ENCODE measurements at places on chromosomes 13 and 19. TPM values are rescaled to one million over a fixed set of nuclear protein-coding genes. Genes with fewer than 3 reads are reported as not detected.
A peak's percentile ranks its signal among the peaks of the same experiment; 100 is the strongest.

- no peak for DNase-seq
Measured at GRCh38 chr19:40300668-40301067, 15.5 kb upstream of the AKT2 start.

The ZNF737 gene
- 1.8 TPM for polyA plus RNA-seq

GRCh38 chr19:43798026-43798545, 4.2 kb downstream of the LYPD5 start:
- DNase-seq, result no peak

GRCh38 chr19:8093740-8094139, 41.2 kb downstream of the CCL25 start:
- no peak for DNase-seq

- no peak for DNase-seq
Measured at GRCh38 chr13:72384879-72385278, 342.6 kb downstream of the MZT1 start.

- DNase-seq, result no peak
Measured at GRCh38 chr19:3149526-3150505, 14.0 kb downstream of the GNA15 start.

DNA sequence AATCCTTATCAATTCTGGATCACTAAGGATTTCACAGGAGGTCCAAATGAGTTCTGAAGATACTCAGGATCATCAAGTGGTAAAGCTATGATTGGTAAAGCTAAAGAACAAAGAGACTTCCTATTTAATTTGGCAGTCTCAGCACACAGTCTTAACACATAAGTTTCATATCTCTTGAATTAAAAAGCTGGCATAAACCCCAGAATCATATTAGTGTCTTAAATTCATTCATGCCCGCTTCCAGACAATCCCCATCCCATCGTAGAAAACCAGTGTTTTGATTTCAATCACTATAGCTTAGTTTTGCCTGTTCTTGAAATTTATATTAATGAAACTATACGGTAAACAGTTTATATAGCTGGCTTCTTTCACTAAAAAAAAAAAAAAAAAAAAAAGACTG, 278.7 kb downstream of the DIAPH3 start:
- no peak for DNase-seq

DNA sequence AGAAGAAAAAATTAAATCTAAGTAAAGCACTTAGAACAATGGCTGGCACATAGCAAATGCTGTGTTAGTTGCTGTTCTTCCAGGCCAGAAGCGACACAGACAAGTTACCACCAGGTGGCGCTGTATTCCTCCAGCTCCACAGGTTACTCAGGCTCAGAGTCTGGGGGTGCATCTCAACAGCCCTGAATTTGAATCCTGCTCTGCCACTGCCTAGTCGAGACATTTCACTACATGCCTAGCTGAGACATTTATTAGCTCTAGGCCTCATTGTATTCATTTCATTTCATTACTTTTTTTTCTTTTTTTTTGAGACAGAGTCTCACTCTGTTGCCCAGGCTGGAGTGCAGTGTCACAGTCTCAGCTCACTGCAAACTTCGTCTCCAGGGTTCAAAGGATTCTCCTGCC, 16.4 kb upstream of the CYP2B6 start:
- DNase-seq, result peak; percentile 74

- DNase-seq, result no peak
Measured at GRCh38 chr13:72170571-72170970, 303.6 kb upstream of the DACH1 start.

The PSG7 gene
- polyA plus RNA-seq, result not detected

DNA sequence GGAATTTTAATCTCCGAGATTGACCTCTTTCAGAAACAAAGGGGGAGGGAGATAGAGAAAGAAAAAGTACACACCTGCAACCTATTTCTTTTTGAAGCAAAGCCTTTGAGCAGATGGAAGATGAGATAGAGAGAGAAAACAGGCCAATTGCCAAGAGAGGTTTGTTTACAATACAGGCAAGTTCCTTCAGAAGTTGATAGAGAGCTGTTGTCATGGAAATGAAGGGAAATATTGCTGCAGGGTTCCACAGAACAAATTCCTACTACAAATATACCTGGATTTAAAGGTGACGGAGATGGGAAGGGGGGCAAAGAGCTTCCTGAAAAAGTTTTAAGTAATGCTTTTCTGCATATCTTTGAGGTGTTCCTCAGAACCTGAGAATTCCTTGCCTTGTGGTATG, 388.4 kb downstream of the NDFIP2 start:
- DNase-seq, result no peak

The WDR88 gene
- polyA plus RNA-seq, result not detected

The RASGRP4 gene
- 3.6 TPM for polyA plus RNA-seq

The CCDC169 gene
- polyA plus RNA-seq, result 0.42 TPM

The SULT2A1 gene
- 0.23 TPM for polyA plus RNA-seq

DNA sequence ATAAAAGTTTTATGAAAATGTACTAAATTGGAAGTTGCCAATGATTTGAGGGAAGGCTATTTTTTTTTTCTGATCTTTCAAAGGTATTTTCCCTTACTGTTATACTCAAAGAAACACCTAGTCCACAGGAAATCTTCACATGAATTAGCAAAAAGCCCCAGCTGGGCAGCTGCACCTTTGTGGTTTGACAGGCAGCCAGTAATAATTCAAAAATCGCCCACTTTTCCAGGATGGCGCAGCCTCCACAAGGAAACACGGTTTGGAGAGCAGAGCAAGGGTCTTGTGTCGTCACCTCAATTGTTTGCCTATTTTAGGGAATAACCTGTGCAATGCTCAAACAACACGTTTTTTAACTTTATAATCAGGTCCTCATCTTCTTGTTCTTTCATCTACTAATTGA, 324.9 kb upstream of the GPC6 start:
- no peak for DNase-seq

DNA sequence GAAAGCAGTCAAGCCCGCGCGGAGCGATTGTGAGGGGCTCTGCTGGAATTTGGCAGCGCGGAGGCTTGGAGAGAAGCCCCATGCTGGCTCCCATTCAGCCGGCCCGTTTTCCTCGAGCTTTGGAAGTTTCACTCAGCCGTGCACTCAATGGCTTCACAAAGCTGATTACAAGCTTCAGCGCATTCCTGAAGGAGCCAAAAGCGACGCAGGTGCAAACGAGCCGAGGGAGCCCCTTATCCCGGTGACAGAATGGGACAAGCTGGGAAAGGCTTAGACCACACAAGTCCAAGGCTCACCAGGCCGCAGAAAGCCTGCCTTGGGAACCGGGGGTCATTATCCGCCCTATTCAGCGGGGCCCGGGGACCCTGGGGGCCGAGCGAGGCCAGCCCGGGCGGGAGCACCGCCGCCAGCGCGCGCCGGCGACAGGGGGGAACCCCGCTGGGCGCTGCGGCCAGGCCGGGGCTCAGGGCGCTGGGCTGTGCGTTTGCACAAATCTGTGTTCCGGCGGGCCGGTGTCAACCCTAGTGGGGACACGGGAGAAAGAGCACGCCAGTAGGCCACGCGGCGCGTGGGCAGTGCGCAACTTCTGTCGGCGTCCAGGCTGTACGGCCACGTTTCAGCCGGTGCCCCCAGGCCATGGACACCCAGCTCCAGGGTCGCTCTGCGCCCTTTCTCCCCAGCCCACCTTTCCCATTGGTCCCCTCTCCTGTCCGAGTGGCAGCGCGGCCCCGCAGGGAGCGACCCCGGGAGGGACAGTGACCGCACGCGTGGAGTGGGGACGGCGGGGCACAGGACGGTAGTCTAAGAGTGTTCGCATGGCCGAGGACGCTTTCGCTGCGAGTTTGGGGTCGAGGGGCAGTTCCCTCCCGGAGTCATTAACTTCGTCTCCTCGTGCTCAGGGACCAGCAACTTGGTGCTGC, 37.3 kb downstream of the SOX1 start:
- peak; percentile 48 for DNase-seq

The NTF4 gene
- not detected for polyA plus RNA-seq

DNA sequence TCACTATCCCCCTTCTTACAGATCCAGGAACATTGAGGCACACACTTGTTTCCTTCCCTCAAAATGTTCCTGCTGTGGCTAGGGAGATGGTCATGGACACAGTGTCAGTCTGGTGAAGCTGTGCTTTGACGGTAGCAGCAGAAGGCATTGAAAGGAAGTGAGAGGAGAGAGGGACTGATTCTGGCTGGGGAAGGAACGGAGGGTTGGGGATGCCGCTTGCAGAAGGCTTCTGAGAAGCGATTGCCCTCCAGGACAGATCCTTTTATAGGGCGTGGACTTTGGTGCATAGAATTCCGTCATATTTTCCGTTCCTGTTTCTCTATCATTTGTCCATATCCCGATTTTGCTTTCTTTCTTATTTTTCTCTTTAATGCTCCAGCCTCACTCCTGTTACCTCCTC, 14.1 kb upstream of the MYH14 start:
- no peak for DNase-seq

- no peak for DNase-seq
Measured at GRCh38 chr19:54208784-54209057, 8.1 kb downstream of the RPS9 start.

The RDH8 gene
- not detected for polyA plus RNA-seq

DNA sequence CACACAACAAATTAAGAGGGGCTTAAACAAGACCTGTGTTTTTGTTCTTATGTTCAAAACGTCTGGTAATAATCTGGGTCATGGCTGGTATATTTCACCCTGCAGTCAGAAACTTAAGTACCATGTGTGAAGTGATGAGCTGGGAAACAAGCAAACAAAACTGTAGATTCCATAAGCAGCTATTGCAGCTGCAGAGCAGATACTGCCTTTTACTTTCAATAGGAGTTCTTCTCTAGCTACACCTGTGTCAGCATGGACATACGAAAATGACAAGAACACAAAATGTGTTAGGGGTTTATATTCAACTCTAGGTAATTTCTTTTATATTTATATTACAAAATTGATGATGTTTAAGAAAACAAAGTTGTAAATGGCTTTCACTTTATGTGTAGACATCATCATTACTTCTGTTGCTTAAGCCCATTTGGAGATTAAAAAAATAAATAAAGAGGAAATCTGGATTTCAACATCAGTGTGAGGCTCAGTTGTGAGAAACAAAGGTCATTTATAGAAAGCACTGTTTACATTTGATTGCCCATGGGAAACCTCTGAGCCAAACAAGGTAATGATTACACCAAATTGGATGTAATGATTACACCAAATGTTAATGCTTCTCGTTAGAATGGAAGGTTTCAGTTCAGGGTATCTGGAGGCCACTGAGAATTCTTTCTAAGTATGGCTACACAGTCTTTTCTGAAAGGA, 451.0 kb upstream of the SLC10A2 start:
- DNase-seq, result no peak

DNA sequence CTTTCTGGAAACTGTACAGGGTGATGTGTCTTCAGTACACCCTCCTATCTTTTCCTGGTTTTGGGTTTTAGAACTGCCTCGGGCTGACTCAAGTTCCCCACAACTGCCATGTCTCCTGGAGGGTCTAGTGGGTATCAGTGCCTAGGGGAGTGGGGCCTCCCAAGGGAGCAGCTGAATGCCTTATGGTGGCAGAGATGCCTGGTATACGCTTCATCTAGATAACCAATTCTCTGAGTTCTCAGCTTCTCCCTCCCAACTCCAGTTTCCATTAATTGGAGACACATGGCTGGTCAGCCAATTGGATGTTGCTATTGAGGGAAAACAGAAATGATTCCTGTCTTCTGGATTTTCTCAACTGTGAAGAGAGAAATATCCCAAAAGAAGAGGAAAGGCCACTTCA, 12.8 kb downstream of the ZNF439 start:
- no peak for DNase-seq

DNA sequence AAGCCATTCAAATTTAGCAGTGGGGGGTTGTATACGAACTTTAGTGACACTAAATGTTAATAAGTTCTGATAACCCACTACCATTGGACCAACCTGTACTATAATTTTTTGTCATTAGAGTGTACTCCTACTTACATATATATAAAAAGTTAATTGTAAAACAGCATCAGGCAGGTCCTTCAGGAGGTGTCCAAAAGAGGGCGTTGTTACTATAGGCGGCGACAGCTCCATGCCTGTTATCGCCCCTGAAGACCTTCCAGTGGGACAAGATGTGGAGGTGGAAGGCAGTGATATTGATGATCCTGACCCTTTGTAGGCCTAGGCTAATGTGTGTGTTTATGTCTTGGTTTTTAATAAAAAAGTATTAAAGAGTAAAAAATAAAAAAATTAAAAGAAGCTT, 27.5 kb downstream of the SPRYD7 start:
- no peak for DNase-seq

The EDNRB gene
- polyA plus RNA-seq, result 6.9 TPM
